Myocyte (in vitro differentiated cells): ENCODE measurements at places on chromosomes 1 and 21.

- DNase-seq: no peak
Observed at GRCh38 chr1:111746614-111746999, 7.4 kb upstream of the INKA2 start.

GRCh38 chr21:43812139-43812821 lies 22.9 kb downstream of the RRP1 start:
- DNase-seq: no peak

GRCh38 chr1:229058729-229059128 lies 212.2 kb upstream of the RAB4A start:
- no peak for DNase-seq

DNA sequence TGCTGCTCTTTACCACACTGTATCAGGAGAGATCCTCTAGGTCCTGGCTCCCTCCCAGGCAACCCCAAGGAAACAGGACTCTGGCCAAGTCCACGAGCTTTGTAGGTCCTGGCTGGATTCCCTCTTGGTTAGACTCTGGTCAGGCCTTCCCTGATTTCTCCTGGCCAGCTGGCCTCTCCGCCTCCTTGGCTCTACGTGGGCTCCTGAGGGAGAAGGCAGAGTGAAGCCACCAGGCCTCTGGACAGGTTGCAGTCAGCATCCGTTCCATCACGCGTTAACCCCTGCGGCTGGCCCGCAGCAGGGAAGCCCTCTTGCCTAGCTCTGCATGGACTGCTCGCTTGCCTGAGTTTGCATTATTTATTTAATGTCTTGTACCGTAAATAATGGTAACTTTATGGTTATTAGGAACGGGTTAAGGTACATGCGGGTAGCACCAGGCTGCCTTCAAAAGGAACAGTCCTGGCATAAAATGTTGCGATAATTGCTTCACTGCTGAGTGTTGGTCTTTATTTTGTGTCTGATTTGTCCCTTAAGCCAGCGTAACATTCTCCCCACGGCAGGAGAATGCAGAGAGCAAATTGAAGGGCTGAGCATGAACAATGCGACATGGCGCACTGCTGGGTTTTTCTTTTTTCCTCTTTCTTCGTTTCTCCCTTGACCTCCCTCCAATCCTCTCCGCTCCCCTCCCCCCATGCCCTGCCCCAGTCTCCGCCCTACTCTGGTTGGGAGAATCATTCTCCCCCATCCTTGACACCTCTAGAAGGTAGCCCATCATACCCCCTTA lies 100.3 kb downstream of the RNF220 start:
- peak; percentile 69 for DNase-seq

- DNase-seq: no peak
Observed at GRCh38 chr1:221965252-221965651, 223.4 kb upstream of the DUSP10 start.

GRCh38 chr21:44989943-44990780 lies 50.3 kb downstream of the SLX9 start:
- DNase-seq: no peak

DNA sequence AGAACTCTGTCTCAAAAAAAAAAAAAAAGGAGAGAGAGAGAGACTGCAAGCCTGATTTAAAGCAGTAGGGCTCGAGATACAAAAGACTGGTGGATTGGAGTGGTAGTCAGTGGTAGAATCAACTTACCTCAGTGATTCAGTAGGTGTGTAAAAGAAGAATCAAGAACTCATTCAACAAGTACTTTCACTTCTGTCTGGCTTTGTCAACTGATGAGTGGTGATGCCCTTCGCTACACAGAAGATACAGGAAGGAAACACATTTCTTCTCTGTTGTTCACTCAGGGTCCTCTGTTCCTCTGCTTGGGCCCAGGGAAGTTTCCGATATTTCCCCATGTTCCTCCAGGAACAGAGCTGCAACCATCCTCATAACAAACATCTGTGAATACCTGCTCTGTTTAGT lies 68.6 kb upstream of the COG2 start:
- DNase-seq: no peak

- DNase-seq: no peak
Observed at GRCh38 chr1:56931686-56932085, 34.1 kb downstream of the C8B start.

GRCh38 chr1:116018007-116018406 lies 41.7 kb downstream of the SLC22A15 start:
- no peak for DNase-seq

GRCh38 chr21:44930543-44930981 lies 9.3 kb upstream of the SLX9 start:
- DNase-seq: no peak
